ENCODE measurements at places on chromosomes 5 and 9. TPM values are rescaled to one million over a fixed set of nuclear protein-coding genes. Genes with fewer than 3 reads are reported as not detected.

- no peak for DNase-seq
Observed at GRCh38 chr5:420632-421286, 22.2 kb upstream of the EXOC3 start.

DNA sequence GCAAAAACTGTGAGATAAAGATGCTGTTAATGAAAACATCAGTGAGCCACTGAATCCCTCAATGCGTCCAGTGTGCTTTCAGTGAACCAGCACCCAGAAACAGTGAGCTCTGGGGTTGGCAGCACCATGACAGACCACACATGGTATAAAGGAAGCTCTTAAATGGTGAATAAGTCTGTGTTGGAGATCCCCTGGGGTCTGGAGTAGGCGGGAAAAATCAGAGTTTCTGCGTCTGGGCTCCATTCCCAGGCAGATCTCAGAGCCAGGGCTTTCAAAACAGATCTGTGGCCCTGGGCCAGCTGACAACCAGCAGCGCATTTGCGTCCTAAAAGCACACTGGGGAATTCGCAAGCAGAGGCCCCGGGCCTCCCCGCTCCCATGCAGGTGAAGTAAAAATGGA, 233.5 kb downstream of the FRMD3 start:
- DNase-seq, result no peak

STOM gene
- 16.4 TPM for total RNA-seq

DNA sequence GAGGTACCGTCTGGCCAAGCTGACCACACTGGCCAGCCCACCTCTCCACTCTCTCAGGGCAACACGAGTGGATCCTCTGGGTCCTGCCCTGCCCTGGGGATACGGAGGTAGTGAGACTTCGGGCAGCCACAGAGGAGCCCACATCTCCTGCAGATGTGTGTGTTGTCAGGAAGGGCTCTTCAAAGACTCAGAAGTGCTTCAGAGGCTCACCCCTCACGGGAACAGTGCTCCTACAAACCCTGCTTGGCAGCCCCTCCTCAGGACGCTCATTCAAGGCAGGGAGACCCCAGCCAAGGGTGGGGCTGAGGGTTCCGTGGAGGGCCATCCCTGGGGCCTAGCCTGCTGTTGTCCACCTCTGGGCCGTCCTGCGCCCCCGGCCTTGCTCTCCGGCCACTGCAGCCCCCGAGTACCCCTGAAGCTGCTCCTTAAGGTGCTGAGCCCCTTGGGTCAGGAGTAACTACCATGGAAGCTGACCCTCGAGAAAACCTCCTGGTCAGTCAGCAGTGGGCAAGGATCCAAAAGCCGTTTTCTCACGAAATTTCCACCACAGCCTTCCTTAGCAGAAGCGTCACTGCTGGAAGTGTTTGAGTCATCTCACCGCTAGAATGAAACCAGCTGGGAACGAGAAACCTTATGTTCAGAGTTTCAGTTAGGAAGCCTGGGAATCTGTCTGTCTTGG, 23.2 kb upstream of the LRRC14B start:
- DNase-seq, result no peak

DNA sequence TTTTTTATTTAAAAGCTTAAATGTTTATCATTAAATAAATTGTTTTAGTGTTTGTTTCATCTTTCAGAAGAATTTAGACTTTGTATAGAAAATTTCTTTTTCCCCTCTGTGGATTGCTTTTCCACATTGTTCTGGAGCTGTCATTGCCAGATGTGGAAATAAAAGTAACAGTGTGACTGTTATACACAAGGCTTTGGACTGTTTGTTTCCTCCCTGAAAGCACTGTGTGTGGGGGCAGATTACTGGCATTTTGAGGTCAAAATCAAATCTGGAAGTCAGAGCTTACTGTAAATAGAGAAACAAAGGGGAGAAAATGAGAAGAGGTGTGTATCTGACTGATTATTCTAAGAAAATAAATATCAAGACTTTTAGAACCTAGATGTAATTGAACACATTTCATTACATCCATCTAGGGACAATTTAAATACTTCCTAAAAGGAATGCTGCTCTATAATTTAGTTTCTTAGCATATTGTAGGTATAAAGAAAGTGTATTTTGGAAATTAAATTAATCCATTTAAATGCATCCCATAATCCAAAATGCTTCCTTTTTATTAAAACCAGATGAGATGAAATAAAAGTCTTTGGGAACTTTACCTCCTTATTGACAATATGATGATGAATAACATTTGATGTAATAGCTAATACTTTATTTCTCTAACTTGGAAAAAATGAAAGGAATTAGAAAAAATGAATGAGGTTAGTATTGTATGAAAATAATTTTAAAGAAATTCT, 51.9 kb downstream of the ERCC6L2 start:
- no peak for DNase-seq

TMEM252 gene
- not detected for total RNA-seq

- no peak for DNase-seq
Observed at GRCh38 chr9:105187781-105188180, 56.7 kb upstream of the SLC44A1 start.

DNA sequence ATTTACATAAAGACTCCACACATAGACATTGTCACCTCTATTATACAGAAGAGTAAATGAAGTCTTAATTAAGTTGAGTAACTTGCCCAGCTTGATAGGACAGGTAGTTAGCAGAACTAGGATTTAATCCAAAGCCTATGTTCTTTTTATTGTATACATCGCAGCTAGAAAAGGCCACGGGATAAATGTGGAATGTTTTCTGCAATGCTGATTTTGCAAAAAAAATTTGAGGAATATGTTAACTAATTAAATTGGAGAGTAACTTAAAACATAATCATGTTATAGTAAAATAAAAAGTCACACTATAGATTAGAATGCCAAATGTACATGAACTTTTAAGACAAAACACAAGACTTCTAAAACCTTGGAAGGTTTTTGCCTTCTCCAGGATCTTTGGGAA, 41.1 kb downstream of the POLK start:
- no peak for DNase-seq

- DNase-seq, result no peak
Observed at GRCh38 chr9:137293482-137294090, 8.5 kb downstream of the NRARP start.

Measured in Karpas-422 (cell line).